ENCODE measurements at places on chromosomes 3 and 15.

GRCh38 chr15:91050128-91050455 is 27.7 kb upstream of the VPS33B start:
- no peak for DNase-seq

GRCh38 chr3:117052395-117052794 is 342.8 kb downstream of the TUSC7 start:
- peak; percentile 65 for DNase-seq

DNA sequence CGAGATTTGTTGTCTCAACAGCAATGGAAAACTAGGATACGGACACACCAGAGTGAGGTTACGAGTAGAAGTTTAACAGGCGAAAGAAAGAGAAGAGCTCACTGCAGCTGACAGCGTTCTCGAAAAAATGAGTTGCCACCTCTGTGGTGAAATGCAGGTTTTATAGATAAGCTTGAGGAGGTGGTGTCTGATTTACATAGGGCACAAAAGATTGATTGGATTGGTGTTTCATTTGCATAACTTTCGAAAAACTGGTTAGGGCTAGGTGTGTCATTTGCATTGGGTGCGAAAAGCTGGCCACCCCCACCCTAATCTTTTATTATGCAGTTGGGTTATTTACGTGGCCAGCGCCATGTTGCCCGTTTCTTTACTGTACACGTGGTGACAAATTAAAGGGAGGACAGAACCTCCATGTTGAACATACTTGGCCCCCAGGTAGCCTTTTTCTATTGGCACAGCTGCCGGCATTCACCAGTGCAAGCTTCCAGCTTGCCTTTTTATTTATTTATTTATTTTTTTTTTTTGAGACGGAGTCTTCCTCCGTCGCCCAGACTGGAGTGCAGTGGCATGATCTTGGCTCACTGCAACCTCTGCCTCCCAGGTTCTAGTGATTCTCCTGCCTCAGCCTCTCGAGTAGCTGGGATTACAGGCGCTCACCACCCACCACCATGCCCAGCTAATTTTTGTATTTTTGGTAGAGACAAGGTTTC is 8.3 kb downstream of the IFT122 start:
- DNase-seq, result no peak

GRCh38 chr15:73965094-73965757 is 26.9 kb downstream of the STOML1 start:
- no peak for DNase-seq

GRCh38 chr3:116154389-116154788 is 290.9 kb downstream of the LSAMP start:
- DNase-seq, result no peak

DNA sequence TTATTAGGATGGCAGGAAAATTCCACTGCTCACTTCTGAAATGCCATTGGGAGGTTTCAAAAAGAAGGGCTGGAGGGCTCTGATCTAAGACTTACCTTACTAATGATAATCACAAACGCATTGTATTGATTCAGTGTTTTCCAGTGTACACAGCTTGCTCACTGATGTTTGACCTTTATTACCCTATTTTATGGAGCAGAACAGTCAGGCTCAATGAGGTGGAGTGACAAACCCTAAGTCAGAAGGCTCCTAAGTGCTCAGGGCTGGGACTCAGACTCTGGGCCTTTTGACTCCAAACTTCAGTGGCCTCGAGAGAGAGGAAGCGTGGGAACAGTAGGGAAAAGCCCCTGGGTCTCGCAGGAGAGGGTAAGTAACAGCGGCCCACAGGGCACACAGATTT is 20.3 kb upstream of the RAD18 start:
- DNase-seq, result no peak

GRCh38 chr3:51974963-51975851 is at the start of gene ABHD14A:
Gene ABHD14A, plus strand, starts transcription at chr3:51975064. Its CDS starts 72 bp downstream, at chr3:51975136.
- DNase-seq, result no peak

GRCh38 chr3:150931745-150932144 is 26.5 kb upstream of the MINDY4B start:
- no peak for DNase-seq

- DNase-seq, result no peak
Measured at GRCh38 chr3:124088801-124089200, 96.9 kb upstream of the ROPN1 start.

DNA sequence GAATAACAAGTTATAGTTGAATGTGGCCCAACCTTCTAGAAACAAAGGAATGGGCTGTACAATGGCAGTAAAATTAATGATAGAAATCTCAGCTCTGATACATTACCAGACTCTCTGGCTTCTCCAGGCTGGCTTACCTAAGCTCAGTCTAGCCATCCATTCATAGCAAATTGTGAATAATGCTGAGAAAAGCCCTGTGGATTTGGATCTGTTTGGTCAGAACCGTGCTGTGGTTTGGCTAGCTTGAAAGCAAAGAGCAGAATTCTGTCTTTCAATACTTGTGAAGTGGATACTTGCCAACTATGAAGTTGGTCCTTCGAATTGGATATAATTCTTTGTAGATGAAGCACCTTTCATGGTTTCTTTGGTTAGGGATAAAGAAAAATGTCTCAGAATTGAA is 199.1 kb downstream of the EPHA3 start:
- DNase-seq, result no peak

GRCh38 chr15:63906266-63906584 is 72.5 kb upstream of the HERC1 start:
- no peak for DNase-seq

- DNase-seq, result no peak
Measured at GRCh38 chr3:134644731-134645514, 5.9 kb downstream of the KY start.

- DNase-seq, result peak; percentile 25
Measured at GRCh38 chr3:63349583-63350573, 71.8 kb downstream of the SYNPR start.

GRCh38 chr3:120448756-120449155 is 2.0 kb downstream of the FSTL1 start:
- peak; percentile 91 for DNase-seq

GRCh38 chr3:150745832-150746231 is 17.1 kb downstream of the SIAH2 start:
- DNase-seq, result no peak

DNA sequence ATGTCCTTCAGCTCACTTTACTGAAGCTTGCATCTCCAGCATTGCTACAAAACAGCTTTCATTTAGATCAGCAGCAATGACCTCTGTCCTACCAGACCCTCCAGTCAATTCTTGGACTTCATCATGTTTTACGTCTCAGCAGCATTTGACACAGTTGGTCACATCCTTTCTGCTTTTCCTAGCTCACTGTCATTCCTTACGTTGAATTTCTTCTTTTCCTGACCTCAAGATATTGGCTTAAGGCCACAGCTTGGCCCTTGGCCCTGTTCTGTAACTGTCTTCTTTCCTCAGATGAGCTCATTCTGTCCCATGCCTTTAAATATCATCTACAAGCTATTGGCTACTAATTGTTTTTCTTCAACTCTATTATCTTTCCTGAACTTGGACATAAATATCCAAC is 576.2 kb upstream of the KCNMB2 start:
- DNase-seq, result no peak

GRCh38 chr3:14266361-14266760 is 87.7 kb downstream of the LSM3 start:
- DNase-seq, result peak; percentile 74

DNA sequence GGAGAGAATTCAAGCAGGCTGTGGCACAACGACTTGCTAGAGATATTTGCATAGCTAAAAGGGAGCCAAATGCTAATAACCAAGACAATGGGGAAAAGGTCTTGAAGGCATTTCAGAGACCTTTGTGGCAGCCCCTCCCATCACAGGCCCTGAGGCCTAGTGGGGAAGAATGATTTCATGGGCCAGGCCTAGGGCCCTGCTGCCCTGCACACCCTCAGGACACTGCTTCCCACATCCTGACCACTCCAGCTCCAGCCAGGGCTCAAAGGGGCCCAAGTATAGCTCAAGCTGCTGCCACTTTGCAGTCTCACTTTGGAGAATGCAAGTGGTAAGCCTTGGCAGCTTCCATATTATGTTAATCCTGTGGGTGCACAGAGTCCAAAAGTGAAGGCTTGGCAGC is 21.5 kb upstream of the PTPN23 start:
- DNase-seq, result no peak

DNA sequence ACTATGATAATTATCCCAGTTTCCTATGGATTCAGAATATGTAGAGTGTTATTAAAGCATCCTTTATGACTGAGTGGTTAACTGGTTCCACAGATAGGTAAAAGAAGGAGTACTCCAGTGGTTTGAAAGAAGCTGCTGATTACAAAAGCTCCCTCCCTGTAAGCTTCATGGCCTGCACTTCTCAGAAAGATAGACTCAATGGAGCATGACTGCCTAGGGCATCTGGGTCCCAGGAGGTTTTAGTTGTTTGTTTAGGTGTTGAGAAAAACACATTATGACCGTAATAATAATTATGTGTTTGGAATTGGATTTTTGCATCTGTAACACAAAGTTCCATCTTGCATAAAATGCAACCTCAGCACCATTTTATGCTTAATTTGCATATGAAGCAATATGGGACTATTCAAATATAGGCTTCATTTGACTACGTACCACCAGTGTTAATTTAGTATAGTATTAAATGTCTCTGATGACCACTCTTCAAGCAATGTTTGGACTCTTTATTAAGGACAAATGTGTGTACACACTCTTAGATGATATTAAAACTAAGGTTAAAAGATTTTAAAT is 121.1 kb downstream of the ROBO2 start:
- DNase-seq, result no peak

DNA sequence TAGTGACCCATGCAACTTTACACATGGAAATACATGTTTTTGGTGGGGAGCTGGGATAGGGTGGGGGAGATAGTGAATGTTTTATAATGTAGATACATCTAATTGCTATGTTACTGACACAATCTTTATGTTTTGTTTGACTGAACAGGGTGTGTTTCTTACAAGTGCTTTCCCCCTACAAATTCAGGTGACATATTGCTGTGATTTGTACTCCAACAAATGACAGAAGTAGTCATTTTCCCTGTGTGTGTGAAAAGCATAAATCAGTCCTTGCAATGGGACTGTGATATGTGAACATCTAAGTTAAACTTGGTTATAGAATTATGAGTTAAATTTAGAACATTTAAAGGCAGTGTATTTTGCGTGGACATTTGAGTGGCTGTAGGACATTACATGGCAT is 27.3 kb downstream of the OTOL1 start:
- DNase-seq, result no peak

GRCh38 chr15:43361313-43361903 is 9.4 kb downstream of the ZSCAN29 start:
- DNase-seq, result no peak

- no peak for DNase-seq
Measured at GRCh38 chr3:11610700-11611275, 32.9 kb downstream of the VGLL4 start.

DNA sequence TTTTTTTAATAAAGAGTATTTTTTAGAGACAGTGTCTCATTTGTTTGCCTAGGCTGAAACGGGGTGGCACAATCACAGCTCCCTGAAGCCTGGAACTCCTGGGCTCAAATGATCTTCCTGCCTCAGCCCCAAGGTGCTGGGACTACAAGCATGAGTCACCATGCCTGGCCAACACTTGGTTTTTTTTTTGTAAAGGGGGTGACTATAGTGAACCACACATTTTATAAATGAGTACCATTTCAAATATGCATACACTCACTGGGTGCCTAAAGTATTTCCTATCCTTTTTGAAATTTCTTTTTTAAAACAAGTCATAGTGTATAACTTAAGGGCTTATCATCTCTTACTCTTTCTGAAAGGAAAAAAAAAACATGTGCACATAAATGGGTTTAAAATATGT is 325.2 kb upstream of the MEIS2 start:
- DNase-seq, result peak; percentile 44

- no peak for DNase-seq
Measured at GRCh38 chr15:99473981-99474906, 91.5 kb upstream of the MEF2A start.

- no peak for DNase-seq
Measured at GRCh38 chr3:59310736-59311135, 260.9 kb upstream of the CFAP20DC start.

DNA sequence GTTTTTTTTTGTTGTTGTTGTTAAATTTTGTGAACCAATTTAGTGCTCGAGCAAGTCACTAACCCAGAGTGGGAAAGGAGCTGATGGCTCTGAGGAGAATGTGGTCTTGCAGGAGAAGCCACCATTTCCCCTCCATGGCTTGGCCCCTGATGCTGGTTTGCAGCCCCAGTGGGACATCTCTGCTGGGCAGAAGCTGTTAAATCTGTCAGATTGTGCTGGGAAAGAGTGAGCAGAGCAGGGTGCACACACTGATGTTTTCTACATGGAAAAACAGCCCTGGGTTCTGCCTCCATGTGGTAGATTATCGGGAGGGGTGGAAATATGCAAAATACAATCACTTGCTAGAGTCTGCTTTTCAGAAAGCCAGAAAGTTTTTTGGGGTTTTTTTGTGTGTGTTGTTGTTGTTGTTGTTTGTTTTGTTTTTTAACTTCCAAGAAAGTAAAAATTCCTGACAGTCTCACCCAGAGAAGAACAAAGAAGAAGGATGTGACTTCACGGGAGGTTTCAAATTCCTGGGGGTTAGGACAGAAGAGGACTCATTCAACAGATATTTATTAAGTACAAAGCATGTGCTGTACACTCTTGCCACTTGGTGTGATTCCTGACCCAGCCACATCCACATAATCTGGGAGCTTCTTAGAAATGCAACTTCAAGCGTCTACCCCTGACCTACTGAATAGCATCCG is 133.7 kb downstream of the FOXB1 start:
- peak; percentile 23 for DNase-seq

- no peak for DNase-seq
Measured at GRCh38 chr3:152291649-152292066, 22.9 kb downstream of the MBNL1 start.

- peak; percentile 49 for DNase-seq
Measured at GRCh38 chr15:52651868-52652267, 27.3 kb downstream of the ATOSA start.

DNA sequence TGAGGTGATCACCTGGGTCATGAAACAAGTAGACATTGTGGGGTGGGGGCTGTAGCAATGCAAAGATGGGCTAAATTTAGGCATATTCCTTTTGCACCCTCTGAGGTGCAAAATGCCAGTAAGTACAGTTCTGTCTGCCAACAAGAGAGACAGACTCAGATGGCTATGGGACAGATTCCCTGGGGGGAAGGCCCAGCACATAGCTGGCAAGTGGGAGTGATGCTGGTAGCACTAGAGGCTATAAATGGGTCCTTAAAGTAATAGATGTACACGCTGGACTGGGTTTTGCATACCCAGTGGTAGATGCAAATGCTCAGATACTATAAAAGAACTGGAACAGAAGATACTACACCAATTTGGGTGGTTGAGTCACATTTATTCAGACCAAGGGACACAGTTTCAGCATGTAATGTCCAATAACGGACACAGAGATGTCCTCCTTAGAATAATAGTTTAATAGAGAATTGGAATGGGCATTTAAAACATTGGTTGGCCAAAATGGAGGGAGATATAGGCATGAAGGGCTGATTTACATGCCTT is 67.4 kb upstream of the RNU6-1 start:
- DNase-seq, result no peak

DNA sequence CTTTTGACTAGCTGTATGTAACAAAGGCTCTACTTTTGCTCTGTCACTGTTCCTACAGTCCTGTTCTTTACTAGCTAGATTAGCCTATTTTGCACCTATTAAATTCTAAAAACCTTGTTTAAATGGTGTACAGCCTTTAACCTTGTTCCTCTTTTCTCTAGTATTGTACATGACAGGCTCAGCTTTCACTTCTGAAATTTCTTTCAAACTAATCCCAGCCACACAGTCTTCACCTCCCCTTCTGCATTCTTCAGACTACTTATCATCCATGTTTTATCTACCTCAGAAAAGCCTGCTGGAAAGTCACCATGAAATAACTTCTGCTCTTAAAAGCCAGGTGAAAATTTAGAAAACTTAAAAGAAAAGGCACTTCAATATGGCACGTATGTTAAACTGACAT is 122.4 kb downstream of the NECTIN3 start:
- DNase-seq, result no peak

- no peak for DNase-seq
Measured at GRCh38 chr15:68010361-68011153, 43.6 kb upstream of the PIAS1 start.

All from fibroblast of skin of left biceps (primary cell).